ENCODE measurements at places on chromosomes 16 and 17.

DNA sequence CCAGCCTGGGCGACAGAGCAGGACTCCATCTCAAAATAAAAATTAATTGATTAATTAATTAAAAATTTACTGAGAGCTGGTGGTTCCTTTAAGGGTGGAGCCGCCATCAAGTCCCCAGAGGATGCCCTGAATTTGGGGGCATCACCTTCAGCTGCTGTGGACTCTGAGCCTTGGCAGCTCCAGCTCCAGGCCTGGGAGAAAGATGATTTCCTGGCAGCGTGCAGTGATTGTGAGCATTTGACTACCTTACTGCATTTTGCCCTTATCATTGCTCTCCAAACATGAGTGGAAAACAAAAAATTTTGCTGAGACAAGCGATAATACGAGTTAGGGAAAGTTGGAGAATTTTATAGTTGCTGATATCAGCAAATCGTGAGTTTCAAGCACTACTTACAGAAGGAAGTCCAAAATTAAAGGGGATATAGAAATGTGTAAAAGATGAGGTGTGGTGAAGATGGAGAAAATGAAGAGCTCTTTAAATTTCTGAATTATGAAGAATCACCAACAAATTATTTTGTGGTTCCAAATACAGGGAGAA, 2.6 kb upstream of the ITGAD start:
- no peak for DNase-seq

GRCh38 chr17:37826497-37827430, 81.9 kb upstream of the HNF1B start:
- DNase-seq, result no peak

DNA sequence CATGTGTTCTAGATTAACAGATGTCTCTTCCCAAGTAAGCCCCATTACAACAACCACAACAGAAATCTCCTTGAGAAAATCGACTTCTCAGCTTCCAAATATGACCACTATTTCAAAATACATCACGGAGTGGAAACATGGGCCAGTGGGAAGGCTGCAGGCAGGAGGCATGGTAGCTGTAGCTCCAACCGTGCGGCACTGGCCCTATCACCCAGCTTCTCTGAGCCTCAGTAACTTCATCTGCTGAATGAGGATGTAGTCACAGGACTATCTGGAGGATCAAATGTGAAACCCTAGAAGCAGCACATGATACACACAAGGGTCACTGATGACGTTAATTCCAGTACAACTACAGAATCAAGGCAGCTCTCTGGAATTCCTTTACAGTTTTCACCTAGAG, 112.2 kb downstream of the VPS53 start:
- no peak for DNase-seq

GRCh38 chr17:17783116-17783824, 53.5 kb downstream of the SREBF1 start:
- no peak for DNase-seq

- peak; percentile 47 for DNase-seq
Observed at GRCh38 chr16:22670551-22671041, 143.4 kb upstream of the HS3ST2 start.

GRCh38 chr16:48636521-48636920, 26.5 kb upstream of the N4BP1 start:
- DNase-seq, result no peak

GRCh38 chr17:50531428-50532025, 1.0 kb upstream of the EPN3 start:
- no peak for DNase-seq

GRCh38 chr17:80443916-80444643, 29.1 kb downstream of the ENDOV start:
- no peak for DNase-seq

GRCh38 chr17:64252831-64253230, 10.2 kb downstream of the TEX2 start:
- DNase-seq, result no peak

- no peak for DNase-seq
Observed at GRCh38 chr16:88526906-88527185, 43.4 kb upstream of the ZC3H18 start.

DNA sequence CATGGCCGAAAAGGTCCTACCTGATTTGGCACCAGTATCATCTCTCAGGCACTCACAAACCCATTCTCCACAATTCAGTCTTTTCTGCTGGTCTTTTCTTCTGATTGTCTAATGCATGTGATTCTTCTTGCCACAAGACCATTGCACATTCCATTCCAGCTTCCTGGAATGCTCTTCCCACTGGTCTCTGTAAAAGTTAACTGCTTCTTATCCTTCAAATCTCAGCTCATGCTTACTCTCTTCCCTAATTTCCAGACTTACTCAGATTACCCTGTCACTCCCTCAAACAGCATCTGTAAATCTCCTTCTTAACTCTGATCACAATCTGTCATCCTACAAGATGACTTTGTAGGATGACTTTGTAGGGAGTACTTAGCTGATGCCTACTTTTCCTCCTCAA, 320.2 kb downstream of the MAP2K6 start:
- DNase-seq, result no peak

DNA sequence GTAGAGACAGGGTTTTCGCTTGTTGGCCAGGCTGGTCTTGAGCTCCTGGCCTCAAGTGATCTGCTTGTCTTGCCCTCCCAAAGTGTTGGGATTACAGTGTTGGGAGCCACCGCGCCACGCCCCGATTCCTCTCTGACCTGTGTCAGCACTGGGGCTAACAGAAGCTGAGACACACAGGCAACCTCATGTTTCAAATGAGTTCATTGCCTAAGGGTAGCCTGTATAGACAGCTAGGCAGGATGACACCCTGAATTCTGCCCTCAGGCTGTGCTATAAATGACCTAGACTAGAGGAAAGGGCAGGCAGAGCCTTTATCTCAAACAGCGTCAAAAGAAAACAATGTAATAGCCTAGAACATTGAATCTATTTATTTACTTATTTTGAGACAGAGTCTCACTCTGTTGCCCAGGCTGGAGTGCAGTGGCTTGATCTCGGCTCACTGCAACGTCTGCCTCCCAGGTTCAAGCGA, 2.3 kb upstream of the CDK3 start:
- DNase-seq, result peak; percentile 48

- DNase-seq, result no peak
Observed at GRCh38 chr16:11350921-11351335, 5.7 kb downstream of the RMI2 start.

GRCh38 chr16:11141409-11142260, 114.4 kb downstream of the SOCS1 start:
- DNase-seq, result no peak
